MCF 10A (cell line): ENCODE measurements at places on chromosomes 6 and 20.

DNA sequence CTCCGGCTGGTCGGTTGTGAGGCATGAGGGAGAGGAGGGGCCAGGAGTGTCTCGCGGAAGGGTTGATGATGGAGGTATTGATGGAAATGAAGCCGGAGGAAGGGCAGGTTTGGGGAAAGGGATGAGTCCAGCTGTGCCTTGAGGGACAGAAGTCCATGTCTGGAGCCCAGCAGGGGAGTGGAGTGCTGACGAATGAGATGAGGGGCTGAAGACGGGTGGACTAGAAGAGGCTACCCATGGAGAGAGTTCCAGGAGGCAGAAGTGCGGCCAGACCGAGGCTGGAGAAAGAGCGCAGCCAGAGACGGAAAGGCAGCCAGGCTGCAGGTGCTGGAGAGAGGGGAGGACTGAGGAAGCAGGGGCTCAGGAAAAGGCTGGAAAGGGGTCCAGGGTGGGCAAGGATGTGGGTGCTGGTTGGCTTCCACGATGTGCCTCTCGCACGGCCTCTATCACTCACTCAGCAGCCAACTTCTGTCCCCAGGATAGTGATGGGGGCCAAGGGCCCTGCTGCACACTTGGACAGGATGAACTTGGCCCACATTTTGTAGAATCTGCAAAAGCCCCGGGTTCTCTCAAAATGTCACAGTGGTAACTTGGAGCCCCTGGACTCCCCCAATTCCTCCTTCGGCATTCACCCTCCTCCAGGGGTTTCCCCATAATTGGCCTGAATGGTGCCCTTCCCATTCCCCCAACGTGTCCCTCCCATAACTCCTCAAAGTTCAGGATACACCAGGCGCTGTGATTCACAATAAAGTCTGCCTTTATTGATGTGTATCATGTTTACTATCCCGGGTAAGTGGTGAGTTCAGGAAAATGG, 627 bp upstream of the EIF6 start:
- no peak for DNase-seq

DNA sequence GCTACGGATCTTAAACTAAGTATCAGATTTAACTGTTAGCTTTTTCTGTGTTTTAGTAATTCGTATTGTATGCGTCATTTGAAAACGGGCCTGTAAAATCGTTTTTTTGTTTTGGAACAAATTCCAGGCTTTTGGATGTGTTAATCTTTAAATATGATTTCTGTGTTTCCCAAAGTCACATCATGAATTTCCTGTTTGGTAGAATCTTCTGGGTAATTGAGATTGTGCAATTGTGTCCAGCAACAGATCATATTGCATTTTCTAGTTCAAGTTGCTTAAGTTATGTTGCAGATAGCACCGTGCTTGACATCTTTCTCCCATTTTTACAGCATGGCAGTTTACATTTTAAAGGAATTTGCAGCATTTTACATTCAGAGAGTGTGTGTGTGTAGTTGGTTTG, 1.9 kb downstream of the MAPK14 start:
- DNase-seq: peak; percentile 74

GRCh38 chr6:10531942-10532341, 10.8 kb downstream of the GCNT2 start:
- no peak for DNase-seq

- DNase-seq: no peak
These were observed 71.4 kb upstream of the PBOV1 start for GRCh38 chr6:138289739-138290138.

GRCh38 chr6:34333858-34334257, 58.6 kb downstream of the NUDT3 start:
- no peak for DNase-seq

DNA sequence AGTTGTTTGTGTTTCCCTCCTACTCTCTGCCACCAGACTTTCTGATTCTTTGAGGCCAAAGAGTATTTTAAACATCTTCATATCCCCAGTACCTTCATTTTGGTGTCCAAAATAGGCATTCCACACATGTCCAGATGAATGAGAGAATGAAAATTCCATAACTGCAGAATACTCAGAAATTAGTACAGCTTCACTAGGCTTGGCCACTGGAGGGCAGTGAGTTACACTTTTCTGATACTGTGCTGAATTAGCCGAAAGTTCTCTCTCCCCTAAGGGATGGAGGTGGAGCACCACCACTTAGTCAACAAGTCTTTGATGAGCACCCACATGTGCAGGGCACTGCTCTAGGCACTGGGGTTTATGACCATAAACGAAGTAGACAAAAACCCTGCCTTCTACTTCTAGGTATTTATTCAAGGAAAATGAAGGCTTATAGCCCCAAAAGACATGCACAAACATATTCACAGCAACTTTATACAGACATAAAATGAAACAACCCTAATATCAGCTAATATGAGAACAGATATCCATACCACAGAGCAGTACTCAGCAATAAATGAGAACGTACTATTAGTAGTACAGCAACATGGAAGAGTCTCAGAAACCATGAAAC, 46.1 kb upstream of the TMEM217 start:
- DNase-seq: peak; percentile 52

GRCh38 chr6:13124131-13124530, 204.2 kb downstream of the TBC1D7 start:
- no peak for DNase-seq

DNA sequence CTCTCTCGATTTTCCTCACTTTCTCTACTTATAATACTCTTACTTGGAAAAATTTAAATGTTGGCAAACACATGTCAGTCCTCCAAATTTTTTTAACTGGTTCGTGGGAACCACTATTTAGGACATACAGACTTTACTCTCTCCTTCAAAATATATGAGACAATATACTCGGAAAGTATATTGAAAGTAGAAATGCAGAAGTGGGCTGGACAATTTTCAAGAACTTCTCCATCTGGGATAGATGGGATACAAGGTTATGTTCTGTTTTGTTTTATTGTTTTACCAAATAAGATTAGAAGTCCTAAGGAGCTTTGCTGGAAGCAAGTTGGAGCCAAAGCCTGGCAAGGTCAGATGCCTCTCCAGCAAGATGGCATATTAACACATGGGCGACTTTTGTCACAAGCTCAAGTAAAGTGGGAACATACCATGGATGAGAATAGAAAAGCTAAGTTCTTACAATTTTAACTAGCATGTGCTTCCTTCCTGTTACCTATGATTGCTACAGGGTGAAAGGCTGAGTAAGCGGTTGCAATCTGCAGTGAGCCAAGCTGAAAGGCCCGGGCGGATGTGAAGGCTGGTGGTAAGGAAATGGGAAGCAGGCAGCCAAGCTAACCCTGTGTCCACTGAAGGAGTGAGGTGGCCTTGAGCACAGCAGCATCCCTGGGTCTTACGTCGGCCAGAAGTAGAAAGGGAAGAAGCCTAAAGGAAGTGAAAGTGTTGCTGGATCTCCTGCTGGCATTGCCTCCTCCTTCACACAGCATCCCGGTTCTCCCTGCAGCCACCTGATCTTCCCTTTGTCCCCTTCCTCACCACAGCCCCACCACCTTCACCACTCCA, 7.1 kb downstream of the MAP3K5 start:
- peak; percentile 51 for DNase-seq

GRCh38 chr20:47825011-47825762, 39.9 kb upstream of the SULF2 start:
- DNase-seq: no peak

DNA sequence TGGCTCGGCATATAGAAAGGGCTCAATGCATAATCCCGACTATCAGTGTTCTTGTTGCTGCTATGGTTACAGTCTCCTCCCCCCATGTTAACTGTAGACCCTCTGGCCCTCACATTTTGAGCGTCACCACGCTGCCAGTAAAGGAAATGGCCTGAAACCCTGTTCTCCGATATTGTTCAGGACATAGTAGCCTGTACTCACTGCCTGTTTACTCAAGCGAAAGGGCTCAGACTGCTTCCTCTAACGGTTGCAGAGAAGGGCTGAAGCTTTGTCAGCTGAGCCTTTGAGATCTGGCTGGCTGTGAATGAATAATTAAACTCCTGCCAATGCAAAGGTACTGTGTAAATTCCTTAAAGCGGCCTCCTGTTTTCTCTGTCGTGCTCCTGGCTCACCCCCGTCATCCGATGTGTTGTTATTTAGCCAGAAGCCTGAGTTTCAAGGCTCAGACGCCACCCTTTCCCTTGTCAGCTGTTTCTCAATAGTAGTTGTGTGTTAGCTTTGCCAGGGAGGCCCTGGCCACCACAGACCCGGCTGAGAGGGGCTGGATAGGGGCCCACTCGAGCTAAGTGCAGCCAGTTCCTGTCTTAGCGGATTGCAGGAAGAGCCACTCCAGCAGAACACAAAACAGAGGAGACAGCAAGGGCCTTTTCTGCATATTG, 31.2 kb upstream of the RALGAPA2 start:
- DNase-seq: no peak

DNA sequence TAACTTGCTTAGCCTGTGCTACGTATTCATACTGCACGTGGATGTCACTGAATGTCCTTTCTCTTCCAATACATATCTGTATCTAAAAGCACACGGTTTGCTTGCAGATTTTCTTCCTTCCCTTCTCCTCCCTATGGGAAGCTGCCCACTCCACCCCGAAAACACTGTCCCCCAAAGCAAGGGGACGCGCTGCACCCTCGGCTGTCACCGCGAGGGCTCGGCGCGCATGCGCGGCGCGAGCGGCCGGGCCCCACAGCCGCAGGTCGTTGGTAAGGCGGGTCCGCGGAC, 659 bp downstream of the TMX4 start:
- DNase-seq: peak; percentile 59

GRCh38 chr6:53614676-53615075, 50.9 kb downstream of the KLHL31 start:
- DNase-seq: peak; percentile 41

- peak; percentile 26 for DNase-seq
These were observed 68.6 kb downstream of the TENT5A start for GRCh38 chr6:81683912-81684311.

DNA sequence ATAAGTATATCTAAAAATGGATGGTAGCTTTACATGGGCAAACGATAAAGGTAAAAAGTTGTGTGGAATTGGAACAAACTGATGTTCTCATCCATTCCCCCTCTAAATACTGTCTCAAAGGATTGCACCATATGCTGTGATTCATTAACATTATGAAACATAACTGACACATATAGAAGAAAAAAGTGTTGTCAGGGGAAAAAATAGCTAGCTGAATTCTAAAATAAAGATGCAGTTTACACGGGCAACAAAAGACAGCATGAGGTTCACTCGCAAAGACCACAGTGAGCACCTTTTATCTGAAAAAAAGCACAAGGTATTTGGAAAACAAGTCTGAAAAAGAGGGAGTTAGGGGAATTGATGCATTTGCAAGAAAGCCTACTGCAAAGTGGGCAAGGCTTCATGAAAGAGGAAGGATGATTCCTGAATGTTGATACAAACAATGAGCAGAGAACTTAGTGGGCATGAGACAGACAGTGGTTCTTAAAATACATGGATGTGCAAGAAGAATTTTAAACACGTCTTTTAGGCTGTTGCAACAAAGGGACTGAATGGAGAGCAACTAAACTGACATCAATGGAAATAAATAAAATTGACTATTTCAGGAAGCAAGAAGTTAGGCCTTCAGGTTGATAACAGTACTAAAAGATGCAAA, 280.9 kb downstream of the KIF16B start:
- DNase-seq: peak; percentile 54

GRCh38 chr6:148629181-148629580, 117.6 kb upstream of the UST start:
- no peak for DNase-seq

- no peak for DNase-seq
These were observed 38.1 kb downstream of the JARID2 start for GRCh38 chr6:15283986-15284361.

DNA sequence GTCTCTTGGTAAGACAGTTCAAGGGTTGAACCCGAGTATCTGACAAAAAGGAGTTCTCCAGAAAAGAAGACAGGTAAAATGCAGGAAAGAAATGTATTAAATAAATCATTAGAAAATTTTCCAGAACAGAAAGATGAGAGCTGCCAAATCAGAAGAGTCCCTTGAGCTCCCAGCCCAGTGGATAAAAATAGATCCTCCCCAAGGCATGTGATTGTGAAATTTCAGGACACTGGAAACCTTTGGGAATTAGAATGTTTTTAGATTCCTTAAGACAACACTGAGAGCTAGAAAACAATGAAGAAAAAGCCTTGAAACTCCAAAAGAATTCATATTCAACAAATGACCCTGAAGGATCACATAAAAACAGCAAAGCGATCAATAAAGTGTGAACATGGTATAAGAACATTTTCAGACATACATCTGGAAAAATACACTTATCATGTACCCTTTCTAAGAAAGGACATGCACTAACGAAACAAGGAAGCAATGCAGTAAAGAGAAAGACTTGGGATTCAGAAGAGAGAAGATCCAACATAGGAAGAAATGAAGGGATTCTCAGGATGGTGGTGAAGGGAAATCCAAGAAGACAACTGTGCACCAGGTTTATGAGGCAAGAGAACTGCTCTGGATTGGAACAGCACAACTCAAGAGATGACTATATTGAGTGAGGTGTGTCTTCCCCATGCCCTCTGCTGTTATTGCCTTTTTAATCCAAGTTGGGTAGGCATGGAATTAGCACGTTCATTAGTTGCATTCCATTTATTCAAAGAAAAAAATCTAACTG, 390.4 kb downstream of the SYNE1 start:
- DNase-seq: peak; percentile 37

- no peak for DNase-seq
These were observed 1.4 kb downstream of the GMPR start for GRCh38 chr6:16239798-16240123.

- DNase-seq: no peak
These were observed 284.9 kb upstream of the NRSN1 start for GRCh38 chr6:23841116-23841515.

DNA sequence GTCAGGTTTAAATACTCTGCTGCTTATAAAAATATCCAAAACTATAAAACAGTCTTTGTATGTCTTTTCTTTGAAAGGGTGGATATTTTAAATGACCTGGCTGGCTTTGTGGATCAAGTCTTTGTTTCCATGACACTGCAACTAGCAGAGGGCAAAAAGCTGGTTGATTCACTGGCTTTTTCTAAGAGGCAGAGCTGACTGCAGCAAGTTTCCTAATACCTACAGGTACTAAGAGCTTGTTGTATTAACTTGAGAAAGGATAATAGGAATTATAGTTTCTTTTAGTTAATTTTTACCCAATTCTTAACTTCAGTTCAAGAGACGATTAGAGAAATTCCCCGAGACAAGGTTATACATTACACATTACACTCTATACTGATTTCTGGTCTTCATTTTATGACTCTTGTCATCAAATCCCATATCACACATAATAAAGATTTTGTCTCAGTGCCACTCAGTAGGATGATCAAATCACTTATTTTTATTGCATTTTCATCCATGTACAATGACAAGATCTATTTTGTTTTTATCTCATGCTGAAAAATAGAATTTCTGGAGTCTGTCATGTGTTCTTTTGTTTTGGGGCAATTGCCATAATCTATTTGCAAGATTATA, 120.1 kb upstream of the RIMS1 start:
- DNase-seq: no peak

GRCh38 chr6:40232698-40233097, 298.4 kb upstream of the MOCS1 start:
- DNase-seq: no peak

DNA sequence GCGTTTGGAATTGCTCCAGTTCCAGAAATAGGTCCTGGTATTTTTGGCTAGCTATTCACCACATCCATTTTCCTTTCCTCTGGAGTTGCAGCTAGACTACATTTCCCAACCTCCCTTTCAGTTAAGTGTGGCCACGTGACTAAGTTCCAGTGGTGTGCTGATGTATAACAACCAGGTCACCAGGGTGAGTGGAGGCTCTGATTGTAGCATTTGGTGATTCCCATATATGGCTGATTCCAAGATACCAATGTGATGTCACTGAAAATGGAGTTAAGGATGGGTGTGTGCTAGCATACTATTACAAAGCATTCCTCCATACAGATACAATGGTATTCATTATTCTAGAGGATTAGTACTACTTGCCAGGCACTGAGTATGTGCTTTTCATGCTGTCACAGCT, 49.7 kb upstream of the STK35 start:
- no peak for DNase-seq

- no peak for DNase-seq
These were observed 709 bp downstream of the PPP1R16B start for GRCh38 chr20:38805958-38806854.
